ENCODE measurements at places on chromosomes 1 and 21. TPM values are rescaled to one million over a fixed set of nuclear protein-coding genes. Genes with fewer than 3 reads are reported as not detected.

Gene RASAL2
- 29.5 TPM for total RNA-seq

Gene ALG14
- 6.7 TPM for total RNA-seq

Gene GNAT2
- total RNA-seq = not detected

Gene SUSD4
- 8.4 TPM for total RNA-seq

DNA sequence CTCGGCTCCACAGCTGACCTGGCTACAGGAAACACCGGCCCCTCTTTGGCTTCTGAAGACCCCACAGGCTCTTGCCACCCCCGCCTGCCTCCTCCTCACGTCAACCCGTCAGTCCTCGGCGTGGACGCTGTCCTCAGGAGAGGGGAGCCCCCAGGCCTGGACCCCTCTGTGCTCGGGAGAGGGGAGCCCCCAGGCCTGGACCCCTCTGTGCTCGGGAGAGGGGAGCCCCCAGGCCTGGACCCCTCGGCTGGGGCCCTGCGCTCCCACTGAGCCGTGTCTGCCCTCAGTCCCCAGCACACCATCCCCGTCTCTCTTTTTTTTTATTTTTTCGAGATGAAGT lies 26.0 kb upstream of the C1orf159 start:
- no peak for DNase-seq

GRCh38 chr1:26754086-26754874 lies 33.5 kb upstream of the PIGV start:
- no peak for DNase-seq

- DNase-seq = no peak
These were observed 615.4 kb downstream of the KIF26B start for GRCh38 chr1:245770156-245770555.

DNA sequence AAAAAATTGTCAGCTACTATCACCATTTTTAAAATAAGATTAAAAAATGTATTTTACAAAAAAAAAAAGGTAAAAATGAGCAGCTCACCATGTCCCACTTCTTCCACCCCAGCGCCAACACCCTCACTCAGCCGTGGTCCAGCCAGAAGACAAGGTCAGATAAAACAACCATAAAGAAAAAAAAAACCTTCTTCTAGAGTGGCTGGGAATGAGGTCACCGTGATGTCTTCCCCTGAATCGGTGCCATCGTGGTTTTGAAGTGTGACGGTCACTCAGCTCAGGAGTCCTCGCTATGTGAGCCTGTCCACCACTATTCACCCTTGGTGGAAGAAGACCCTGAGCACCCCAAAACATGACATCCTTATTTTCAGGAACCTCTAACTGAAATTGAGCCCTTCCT lies 38.1 kb downstream of the B3GALT5 start:
- DNase-seq = no peak

- no peak for DNase-seq
These were observed 2.8 kb downstream of the PIGV start for GRCh38 chr1:26790551-26790953.

DNA sequence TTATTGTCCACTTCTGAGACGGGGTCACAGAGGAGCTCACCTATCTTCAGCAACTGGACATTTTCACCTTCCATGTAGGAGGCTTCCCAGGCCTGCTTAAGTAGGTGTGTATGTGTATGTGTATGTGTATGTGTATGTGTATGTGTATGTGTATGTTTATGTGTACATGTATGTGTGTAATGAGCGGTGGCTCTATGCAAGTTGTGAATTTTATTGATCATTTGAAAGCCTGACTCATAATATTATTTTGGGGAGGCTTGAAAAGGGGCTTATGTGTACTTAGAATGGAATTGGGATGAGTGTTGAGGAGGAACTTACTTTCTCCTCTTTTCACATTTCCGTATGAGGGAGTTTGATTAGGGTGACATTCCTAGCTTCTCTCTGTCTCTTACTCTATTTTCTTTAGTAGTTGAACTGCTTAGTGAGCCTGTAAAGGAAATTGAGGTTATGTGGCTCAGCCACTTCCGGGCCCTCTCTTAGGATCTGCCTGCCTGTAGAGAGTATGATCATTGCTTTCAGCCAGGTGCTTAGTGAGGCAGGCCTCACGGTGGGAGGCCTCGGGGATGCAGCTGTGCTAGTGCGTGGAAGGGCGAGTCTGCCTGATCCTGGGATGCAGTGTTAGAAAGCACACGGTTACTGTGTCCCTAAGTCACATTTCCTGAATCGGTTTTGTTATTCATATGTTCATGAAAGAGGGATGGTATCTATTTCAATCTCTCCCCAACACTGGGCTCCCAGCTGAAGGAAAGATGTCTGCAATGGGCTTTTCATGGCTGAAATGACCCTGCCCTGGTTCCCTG lies 61.0 kb downstream of the IER5 start:
- DNase-seq = no peak

- no peak for DNase-seq
These were observed 108.3 kb downstream of the HIVEP3 start for GRCh38 chr1:41810446-41810845.

GRCh38 chr1:207241164-207241934 lies 80.1 kb upstream of the CD55 start:
- no peak for DNase-seq

DNA sequence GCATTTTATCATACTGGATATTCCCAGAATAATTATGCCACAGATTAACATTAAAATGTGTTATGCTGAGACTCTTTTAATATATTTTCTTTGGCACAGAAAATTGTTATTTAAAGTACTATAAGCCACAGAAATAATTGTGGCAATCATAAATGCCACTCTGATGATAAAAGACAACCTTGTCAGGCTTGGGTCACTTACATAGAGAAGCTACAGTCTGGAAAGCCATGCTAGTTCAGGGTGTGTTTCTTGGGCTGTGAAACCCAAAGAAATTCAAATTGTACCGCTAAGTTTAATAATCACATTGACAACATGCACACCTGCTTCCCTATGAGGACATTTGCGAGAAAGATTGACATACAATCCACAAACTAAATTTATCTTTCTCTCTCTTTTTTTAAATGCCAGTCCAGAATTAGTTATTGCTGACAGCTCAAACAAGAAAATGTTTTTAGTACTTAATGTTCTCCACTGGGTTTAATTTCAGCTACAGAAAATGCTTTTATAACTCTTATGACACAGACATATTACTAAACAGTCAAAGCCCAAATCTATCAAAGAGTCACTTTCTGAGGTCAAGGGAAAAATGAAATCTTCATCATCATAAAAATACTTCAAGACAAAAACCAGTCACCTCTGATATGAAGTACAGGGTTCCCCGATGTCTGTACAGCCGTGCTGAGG lies 38.7 kb downstream of the TTC13 start:
- no peak for DNase-seq

- no peak for DNase-seq
These were observed 23.7 kb downstream of the PADI3 start for GRCh38 chr1:17272646-17273045.

GRCh38 chr1:44261171-44261817 lies 48.0 kb downstream of the DMAP1 start:
- no peak for DNase-seq

DNA sequence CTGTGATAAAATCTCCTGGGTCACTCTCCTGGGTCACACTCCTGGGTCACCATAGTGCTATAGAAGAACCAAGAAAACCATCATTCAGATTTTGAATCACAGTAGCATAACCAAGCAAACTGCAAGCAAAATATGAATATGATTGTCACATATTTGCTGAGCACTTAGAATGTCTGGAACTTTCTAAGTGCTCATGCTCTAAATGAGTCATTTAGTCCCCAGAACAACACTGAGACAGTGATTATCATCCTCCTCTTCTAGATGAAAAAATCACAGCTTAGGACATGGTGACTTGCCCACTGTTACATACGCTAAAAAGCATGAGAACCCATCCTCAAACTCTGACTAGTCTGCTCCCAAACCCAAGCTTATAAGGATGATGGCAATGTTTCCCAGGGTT lies 39.5 kb upstream of the DDAH1 start:
- no peak for DNase-seq

DNA sequence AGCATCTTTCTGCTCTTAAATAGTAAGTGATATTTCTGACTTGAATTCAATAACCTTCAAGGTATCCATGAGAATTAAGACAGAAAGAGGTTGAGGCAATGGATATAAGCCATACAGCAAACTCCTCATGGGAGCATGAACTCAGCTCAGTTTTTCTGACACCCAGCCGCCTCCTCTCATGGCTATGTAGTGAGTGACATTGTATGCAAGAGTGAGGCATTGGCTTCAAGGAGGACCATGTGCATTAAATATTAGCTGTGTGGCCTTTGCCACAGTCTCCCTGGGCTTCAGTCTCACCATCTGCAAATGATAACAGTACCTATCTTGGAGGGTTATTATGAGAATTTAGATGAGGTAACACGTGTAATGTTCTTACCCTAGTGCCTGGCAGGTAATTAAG lies 23.4 kb downstream of the NIBAN1 start:
- DNase-seq = no peak

GRCh38 chr1:43232482-43232881 lies 37.3 kb upstream of the TMEM125 start:
- DNase-seq = no peak

DNA sequence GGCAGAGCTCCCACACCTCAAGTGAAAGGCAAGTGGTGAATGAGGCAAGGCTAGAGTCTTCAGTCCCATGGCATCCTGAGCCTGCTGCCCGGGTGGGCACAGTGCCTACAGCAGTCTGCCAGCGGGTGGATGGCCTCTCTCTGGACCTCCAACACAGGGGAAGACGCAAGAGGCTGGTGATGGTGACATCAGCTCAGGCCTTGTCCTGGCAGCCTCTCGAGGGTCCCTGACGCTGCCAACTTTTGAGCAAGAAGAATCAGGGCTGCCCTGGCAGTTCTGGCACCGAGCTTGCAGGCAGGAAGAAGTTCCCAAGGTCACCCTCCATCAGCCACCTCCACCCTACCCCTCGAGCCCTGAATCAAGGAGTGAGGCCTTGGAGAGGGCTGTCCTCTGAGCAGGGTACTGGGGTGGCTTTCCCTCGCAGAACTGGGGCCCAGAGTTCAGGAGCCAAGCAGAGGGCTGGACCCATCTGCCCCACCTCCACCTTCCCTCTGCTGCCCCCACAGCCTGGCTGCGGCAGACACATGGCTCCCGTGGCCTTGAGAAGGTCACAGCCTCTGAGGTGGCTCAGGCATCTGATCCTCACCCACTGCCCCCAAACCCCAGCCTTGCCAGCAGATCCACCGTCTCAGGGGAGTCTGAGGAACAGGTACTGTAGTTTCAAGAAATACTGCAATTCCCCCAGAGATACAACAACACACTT lies 5.8 kb downstream of the RAP1GAP start:
- DNase-seq = no peak

DNA sequence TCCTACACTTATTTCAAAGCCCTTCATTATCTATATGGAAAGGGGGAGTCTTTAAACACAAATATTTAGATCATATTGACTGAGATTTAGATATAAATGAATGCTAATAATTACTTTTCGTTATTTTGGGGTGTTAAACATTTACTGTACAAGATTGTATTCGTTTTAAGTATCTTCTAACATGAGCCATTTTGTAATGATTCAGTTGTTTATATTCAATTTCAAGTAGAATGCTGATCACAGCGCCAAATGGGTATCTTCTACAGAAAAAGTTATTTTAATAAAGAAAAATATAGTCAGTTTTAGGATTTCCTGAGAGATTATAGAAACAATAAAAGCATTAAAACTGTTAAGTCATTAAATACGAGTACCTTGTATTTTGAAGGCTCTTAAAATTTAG lies 104.5 kb upstream of the HNRNPU start:
- DNase-seq = no peak

GRCh38 chr1:155175281-155175926 lies 1.8 kb downstream of the TRIM46 start:
- no peak for DNase-seq

DNA sequence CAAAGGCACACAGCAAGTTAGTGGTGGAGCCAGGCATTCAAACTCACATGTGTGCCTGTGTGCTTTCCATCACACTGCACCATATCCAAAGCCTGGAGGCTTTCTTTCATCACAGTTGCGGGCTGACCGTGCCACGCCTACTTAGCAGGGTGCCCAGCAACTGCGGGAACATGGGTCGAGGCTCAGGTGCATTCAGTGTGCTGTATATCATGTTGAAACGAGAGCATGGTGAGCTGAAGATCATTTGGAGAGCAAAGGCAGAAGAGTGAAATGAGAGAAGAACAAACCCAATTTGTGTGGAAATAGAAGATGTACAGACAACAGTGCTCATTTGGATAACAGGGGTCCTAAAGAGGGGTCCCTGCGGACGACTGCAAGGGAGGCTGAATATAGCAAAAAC lies 46.5 kb downstream of the FAM78B start:
- no peak for DNase-seq

Measured in uterus (tissue), 4 donors.